ENCODE measurements at places on chromosomes 2 and 18.

GRCh38 chr2:98445177-98445682 is 572 bp downstream of the INPP4A start:
- DNase-seq = no peak

- no peak for DNase-seq
Measured at GRCh38 chr2:109686921-109687320, 72.8 kb downstream of the SOWAHC start.

DNA sequence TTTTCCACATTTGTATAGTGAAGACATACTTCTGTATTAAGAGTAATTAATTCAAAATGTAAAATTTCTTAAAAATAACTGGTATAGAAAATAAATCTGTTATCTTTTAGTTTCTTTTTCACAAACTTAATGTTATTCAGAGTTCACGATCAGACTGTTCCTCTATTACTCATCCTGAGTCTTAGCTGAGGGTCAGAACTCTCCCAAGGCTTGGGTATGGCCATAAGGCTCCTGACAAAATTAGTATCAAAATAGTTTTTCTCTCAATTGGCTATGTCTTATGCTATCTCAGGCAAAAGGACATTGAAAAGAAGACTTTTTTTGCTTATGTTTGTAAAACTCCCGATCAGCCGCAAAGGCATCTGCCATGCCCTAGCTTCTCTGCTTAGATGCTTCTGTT is 56.1 kb upstream of the NAB1 start:
- DNase-seq = no peak

- DNase-seq = no peak
Measured at GRCh38 chr2:65017335-65017734, 28.1 kb downstream of the SLC1A4 start.

DNA sequence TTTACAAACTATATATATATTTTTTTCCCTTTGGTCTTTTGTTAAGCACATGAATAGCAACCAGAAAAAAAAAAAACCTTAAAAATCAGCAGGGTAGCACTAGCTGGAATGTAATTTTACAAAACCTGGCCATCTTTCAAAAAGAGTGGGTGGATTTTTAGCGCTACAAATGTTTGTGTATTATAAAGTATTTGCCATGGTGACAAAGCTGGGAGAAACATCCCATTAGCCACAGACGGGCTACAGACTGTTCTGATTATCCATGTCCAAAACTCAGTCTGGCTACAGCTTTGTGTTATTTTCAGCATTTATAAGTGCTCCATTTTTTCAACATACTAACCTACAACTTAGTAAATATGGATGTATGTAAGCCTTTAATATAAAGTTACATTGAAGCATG is 249.5 kb upstream of the TANK start:
- DNase-seq = peak; percentile 44

- no peak for DNase-seq
Measured at GRCh38 chr2:118489712-118490299, 357.6 kb downstream of the EN1 start.

DNA sequence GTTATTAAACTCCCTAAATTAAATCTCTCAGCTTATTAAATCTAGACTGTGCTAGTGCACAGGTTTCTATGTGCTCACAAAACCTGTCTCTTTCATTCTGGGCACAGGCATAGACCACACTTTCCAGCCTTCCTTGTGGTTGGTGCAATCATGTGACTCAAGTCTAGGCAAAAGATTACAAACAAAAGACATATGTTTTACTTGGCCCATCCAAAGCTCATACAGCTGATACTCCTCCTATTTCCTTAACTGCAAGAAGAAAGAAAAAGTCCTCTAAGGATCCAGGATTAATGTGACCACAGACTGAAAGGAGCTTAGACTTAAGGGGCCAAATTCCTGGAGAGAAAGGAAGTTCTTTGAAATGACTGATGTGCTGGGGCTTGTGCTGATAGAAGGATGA is 731.3 kb upstream of the RAB6C start:
- DNase-seq = no peak

- no peak for DNase-seq
Measured at GRCh38 chr2:10547663-10548376, 99.7 kb upstream of the ODC1 start.

- DNase-seq = no peak
Measured at GRCh38 chr2:69774984-69775982, 33.3 kb downstream of the ANXA4 start.

- no peak for DNase-seq
Measured at GRCh38 chr2:38079116-38080052, 3.4 kb upstream of the CYP1B1 start.

DNA sequence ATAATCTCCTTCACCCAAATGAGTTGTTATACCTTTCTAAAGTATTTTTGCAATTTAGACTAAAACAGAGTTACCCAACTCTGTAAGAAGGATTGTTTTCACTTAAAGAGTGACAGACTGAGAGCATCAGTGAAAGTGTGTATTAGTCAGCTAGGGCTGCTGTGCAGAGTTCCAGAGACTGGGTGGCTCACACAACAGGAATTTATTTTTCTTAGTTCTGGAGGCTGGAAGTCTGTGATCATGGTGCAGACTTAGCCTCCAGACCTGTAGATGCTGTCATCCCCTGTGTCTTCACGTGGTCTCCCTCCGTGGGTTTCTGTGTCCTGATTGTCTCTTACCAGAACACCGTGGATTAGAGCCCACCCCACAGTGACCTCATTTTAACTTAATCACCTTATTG is 40.0 kb downstream of the BCL2L11 start:
- DNase-seq = peak; percentile 81

DNA sequence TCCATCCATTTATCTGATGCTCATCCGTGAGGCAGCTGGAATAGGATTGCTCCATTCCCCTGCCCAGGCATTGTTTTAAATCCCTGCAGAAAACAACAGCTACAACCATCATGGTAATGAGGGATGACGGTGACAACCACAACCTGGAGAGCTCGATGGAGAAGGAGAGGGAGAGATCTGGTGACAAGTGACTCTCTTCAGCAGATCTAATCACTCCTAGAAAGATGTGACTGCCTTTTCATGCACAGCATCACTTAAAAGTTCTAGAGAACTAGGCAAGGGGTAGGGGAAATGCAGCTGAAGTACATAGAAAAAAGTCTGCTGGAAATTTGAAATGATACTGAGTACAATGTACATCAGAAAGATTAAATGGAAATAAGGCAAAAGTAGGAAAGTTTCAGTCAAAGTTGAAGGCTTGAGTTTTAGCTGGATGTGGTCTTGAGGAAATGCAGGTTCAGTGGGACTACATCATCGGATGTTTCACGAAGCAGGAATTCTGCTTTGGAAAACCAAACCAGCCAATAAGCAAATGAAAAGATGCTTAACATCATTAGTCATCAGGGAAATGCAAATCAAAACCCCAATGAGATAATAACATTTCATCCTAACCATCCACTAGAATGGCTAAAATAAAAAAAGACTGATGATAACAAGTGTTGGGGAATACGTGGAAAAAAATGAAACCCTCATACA is 6.8 kb upstream of the ARHGAP25 start:
- DNase-seq = peak; percentile 51

GRCh38 chr2:41940060-41940744 is 107.6 kb upstream of the PKDCC start:
- no peak for DNase-seq

DNA sequence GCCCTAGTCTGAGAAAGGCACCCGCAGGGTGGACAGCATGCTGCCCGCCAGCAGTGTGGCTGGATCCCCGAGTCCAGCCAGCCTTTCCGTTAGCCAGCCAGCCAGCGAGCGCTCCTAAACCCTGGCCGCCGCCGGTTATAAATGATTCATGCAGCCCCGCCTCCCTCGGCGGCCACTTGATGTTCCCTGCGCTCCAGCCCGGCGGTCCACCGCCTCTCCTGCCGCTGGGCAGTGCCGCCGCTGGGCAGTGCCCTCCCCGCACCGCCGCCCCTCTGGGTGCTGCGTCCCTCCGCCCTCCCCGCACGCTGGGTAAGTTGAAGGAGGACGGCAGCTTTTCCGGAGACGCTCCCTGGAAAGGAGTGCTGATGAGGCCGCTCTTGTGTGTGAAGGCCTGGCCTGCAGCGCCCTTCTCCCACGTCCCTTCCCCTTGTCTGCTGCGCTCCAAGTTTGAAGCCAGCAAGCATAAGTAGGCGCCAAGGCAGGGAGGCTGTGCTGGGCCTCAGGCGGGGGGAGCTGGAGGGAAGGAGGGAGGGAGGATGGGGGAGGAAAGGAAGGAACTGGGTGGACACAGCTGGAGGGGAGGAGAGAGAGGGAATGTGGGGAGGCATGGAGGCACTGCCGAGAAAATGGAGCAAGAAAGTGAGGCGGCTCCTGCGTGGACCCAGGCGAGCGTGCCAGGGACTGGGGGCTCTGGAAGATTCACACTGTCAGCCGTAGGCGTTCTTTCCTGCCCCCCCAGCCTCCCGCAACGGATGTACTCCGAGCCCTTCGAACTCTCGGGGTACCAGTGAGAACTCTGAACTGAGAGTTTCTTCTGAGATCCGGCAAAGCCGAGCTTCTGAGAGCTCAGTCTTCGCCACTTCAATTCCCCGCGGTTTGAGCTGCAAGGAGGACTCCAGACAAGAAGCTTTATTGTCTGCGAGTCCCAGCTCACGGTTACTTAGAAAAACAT is 131.9 kb downstream of the GLI2 start:
- peak; percentile 31 for DNase-seq

- DNase-seq = no peak
Measured at GRCh38 chr2:3148716-3149115, 228.9 kb downstream of the EIPR1 start.

GRCh38 chr2:234403074-234403473 is 93.8 kb downstream of the ARL4C start:
- DNase-seq = no peak

DNA sequence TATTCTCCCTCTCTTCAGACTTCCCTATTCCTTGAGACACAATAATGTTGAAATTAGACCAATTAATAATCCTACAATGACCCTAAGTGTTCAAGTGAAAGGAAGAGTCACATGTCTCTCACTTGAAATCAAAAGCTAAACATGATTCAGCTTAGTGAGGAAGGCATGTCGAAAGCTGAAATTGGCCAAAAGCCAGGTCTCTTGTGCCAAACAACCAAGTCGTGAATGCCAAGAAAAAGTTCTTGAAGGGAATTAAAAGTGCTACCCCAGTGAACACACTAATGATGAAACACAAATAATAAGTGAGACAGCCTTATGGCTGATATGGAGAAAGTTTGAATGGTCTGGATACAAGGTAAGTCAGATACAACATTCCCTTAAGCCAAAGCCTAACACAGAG is 115.4 kb downstream of the PXDN start:
- DNase-seq = no peak

DNA sequence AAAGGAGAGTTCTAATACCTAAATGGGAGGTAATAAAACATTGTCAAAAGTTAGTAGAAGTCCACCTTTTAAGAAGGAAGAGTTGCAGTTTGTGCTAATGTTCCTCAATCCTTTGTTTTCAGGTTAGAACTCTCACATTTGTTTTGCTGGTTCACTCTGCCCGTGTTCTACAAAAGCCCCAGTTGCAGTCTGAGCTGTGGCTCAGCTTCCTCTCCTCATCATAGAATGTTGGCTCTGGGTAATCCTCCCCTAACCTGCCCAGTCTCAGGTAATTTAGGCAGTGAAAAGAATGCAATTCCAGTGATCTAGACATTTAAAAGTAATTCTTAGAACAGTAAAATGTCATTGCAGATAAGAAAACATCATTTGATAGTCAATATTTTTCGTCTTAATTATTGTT is 1410.4 kb upstream of the ZEB2 start:
- DNase-seq = no peak

DNA sequence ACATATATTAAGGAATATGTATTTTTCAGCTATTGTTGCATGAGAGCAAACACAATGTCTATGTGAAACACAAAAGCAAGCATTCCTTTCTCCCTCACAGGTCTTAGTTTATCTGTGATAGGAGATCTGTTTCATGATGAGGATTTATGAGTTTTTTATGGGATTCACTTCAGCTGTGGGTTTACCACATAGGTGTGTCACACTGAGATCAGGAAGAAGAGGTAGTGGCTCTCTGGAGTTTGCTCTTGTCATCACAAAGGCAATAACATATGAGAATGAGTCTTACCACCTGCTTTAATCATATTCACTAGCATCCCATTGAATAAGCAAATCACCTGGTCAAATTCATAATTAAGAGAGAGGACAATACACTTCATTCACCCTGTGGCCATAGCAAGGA is 960.3 kb upstream of the SLC39A10 start:
- DNase-seq = no peak

GRCh38 chr2:143390171-143390570 is 261.0 kb downstream of the ARHGAP15 start:
- DNase-seq = no peak

- DNase-seq = no peak
Measured at GRCh38 chr2:120693121-120693520, 42.5 kb upstream of the GLI2 start.

DNA sequence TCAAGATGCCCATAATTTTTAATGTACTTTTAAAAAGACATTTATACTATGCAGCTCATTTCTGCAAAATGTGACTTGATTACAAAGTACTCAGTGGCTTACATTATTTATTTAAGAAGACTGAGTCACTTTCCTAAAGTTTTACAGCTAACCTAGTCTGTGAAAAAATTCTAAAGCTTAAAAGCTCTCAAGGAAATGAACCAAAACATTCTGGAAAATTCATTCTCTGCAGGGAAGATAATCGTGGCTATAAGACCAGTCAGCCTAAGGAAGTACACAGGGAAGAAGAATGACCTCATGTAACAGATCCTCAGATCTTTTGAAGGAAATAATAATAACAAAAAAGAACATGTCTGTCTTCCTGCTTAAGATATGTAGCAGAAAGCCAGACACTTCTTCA is 232.1 kb upstream of the STK17B start:
- DNase-seq = peak; percentile 52

DNA sequence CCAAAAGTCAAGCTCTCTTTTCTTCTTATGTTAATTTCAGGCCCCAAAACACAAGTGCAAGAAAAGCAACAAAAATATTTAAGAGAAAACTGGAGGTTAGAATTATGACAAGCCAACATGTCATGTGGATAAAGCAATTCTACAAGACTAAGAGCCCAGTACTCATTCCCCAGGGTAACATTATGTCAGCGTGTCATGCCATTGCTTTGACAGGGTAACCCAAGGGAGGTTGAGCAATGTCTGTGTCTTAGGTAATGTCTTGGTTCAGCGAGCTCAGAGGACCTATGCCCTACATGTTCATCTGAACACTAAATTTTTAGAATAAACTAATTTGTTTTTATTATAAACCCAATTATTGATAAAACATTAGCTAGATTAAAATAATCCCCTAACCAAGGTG is 173.2 kb upstream of the ZNF804A start:
- DNase-seq = no peak

Measured in non-pigmented ciliary epithelial cell (primary cell).